ENCODE measurements at places on chromosomes 11 and 22.
A peak's percentile ranks its signal among the peaks of the same experiment; 100 is the strongest.

- DNase-seq, result no peak
Observed at GRCh38 chr11:84799112-84799511, 828.0 kb downstream of the DLG2 start.

- no peak for DNase-seq
Observed at GRCh38 chr22:43131773-43132501, 11.3 kb downstream of the MCAT start.

- DNase-seq, result no peak
Observed at GRCh38 chr22:49588739-49589138, 238.9 kb downstream of the BRD1 start.

DNA sequence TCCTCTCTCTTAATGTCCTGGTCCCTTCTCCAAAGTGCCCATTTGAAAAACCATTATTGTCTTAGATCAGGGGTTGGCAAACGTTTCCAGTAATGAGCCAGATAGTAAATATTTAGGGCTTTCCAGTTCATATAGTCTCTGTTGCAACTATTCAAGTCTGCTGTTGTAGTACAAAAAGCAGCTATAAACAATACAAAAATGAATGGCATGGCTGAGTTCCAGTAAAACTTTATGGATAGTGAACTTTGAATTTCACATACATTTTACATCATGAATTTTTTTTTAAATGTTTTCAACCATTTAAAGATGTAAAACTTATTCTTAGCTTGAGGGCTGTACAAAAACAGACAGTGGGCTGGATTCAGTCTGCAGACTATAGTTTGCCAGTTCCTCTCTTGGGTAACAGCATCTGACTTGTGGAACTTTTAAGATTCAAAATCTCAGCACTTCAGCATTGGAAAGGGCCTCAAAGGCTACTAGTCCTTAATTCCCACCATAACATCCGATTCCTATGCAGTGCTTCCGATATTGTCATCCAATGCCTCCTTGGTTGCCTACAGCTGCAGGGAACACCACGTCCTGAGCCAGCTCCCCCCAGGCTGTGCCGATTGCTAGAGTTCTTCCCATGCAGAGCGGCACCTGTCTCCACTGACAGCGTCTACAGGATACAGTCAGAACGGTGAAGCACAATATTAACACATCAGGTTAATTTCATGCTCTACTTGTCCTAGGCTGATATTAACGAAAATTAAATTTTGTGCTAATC is 65.6 kb upstream of the E2F8 start:
- no peak for DNase-seq

DNA sequence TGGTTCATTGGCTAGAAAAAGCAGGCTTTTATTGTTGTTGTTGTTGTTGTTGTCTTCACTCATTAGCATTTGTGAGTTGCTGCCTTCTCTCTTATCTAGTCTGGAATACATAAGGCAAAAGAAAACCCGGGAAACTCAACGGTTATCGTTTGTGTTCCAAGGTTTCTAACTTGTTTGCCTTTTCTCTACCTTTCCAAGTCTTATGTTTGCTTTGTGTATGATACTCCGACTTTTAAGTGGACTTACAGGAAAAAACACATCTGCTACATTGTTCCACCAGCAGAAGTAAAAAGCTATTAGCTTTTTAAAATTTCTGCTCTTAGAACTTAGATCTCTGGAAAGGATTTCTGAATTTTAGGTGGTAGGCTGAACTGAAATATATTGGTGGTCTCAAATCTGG is 27.0 kb upstream of the HIKESHI start:
- DNase-seq, result no peak

- DNase-seq, result no peak
Observed at GRCh38 chr11:70725278-70725677, 326.9 kb downstream of the CTTN start.

GRCh38 chr22:25478528-25478927 is 85.9 kb upstream of the GRK3 start:
- no peak for DNase-seq

DNA sequence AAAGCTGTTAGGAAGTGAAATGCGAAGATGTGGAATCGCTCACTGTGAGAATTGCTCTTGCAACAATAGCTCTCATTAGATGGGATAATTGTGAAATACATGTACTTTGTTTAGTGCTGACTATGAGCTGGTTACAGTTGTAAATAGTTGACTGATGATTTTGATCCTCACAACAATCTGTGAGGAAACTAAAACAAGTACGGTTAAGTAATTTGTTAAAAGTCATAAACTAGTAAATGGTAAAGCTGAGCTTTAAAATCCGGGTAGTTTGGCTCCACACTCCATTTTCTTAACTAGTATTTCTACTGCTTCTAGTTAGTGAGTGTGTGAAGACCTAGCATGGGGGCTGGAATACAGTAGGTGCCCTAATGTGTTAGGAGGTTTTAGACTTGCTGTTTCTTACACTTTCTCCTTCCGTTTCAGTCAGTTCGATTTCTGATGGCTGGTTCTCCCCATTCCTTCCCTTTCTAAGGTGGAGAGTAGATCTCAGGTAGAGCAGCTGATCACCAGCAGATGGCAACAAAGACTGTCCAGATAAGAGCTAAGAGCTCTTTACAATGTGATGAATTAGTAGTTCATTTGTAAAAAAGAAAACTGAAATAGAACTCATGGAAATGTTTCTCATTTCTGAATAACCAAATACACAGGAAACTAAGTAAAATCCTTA is 16.3 kb upstream of the CYP2R1 start:
- peak; percentile 61 for DNase-seq

GRCh38 chr22:43882122-43882767 is 9.6 kb downstream of the PNPLA5 start:
- no peak for DNase-seq

DNA sequence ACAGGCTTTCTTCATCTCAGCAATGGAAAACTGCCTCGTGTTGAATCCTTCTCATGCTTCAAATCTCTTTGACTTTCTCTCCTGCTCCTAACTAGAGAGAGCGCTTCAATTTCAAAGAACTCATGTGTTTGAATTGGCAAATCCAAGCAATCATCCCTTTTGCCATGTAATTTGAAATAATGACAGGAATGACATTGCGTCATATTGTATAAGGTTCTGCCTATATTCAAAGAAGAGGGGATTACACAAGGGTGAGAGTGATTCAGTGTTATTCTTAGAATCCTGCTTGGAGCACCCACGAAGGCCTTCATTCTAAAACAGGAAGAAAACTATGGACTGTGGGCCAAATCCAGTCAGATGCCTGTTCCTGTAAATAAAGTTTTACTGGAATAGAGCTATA is 720.6 kb downstream of the JRKL start:
- no peak for DNase-seq

DNA sequence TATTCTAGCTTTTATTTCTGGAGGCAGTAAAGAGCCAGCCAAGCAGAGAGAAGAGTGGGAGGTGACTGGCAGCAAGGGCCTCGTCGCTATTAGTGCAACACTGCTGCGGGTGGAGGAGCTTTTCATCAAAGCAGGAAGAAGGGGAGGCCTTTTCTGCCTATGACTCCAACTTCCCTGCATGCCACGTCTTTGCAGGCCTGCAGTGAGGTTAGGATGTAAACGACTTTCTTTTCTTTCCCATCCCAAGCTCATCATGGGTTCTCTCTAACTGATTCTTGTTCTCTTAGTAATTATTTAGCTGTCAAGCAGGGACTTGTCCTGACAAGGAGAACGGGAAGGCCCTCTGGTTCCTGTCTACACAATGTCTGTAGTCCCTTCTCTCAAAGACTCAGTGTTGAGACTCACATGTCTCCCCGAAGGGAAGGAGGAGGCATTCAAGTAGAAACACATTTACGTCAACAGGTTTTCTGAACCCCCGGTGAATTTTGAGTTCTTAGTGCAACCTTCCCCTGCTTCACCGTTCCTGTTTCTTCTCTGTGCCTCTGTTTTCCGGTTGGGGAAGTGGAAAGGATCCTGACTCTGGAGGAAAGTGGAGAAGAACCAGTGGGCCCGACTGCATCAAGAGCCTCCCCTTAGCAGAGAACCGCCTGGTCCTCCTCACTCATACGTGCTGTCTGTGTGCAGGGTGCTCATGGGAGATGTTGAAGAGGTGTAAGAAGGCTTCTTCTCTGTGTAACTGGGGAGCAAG is 56.9 kb downstream of the PACS1 start:
- peak; percentile 59 for DNase-seq

- DNase-seq, result no peak
Observed at GRCh38 chr22:24542641-24543040, 12.3 kb downstream of the GUCD1 start.

- DNase-seq, result no peak
Observed at GRCh38 chr11:19267567-19267966, 26.8 kb upstream of the E2F8 start.

GRCh38 chr11:9799886-9800285 is 136.0 kb downstream of the SWAP70 start:
- DNase-seq, result no peak

GRCh38 chr11:115580927-115581680 is 76.9 kb upstream of the CADM1 start:
- no peak for DNase-seq

- DNase-seq, result no peak
Observed at GRCh38 chr11:130145975-130146776, 13.4 kb upstream of the ST14 start.

GRCh38 chr11:109584001-109584972 is 162.3 kb downstream of the C11orf87 start:
- DNase-seq, result no peak

- no peak for DNase-seq
Observed at GRCh38 chr22:28341001-28341400, 338.6 kb downstream of the TTC28 start.

DNA sequence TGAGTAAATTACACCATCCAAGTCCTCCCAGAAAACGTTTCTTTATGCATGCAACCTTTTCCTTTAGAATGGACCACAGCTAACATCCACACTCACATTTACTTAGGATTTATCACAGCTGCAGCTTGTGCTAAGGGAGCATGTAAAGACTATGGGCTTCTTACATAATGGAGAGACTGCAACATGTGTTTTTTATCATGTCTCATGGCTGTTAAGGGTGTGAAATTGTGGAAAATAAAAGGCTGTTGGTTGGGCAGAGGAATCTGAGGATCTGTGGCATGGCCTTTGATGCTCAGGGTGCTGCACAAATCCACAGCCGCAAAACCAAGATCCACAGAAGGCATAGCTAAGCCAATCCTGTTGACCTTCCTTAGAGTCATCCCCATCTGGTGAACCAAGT is 112.0 kb upstream of the MTNR1B start:
- DNase-seq, result no peak

- no peak for DNase-seq
Observed at GRCh38 chr11:10600570-10601248, 32.2 kb upstream of the LYVE1 start.

DNA sequence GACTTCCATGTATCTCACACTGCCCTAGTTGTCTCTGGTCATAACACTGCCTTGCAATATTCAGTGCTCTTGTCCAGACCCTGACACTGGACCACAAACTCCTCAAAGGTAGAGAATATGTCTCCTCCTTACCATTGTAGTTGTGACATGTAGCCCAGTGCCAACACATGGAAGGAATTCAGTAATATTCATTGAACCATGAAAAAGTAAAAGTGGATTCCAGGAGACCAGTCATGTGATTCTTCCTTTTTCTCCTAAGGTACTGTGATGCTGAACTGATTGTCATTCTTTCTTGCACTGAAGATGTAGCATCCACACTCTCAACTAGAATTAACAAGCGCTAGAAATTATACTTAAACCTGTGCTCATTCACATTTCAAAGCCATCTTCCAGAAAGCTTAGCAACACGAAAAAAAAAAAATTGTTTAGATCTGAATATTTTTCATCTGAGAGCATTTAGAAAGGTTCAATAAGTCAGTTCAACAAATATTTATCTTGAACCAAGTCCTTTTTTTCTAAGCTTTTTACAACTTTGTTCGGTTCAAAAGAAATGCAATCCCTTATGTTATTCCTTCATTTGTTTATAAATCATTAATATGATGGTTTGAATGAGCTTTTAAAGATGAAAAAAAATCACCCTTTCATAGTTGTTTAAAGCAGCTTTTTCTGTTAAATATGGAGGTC is 224.7 kb upstream of the BLID start:
- no peak for DNase-seq

- DNase-seq, result no peak
Observed at GRCh38 chr22:26887456-26887855, 230.1 kb downstream of the MIAT start.

- DNase-seq, result peak; percentile 53
Observed at GRCh38 chr11:3165152-3165705, at the start of gene OSBPL5. OSBPL5 (minus strand) TSS chr11:3165310; CDS start chr11:3129148, 36,162 bp downstream.

GRCh38 chr11:115778928-115779650 is 274.9 kb upstream of the CADM1 start:
- no peak for DNase-seq

DNA sequence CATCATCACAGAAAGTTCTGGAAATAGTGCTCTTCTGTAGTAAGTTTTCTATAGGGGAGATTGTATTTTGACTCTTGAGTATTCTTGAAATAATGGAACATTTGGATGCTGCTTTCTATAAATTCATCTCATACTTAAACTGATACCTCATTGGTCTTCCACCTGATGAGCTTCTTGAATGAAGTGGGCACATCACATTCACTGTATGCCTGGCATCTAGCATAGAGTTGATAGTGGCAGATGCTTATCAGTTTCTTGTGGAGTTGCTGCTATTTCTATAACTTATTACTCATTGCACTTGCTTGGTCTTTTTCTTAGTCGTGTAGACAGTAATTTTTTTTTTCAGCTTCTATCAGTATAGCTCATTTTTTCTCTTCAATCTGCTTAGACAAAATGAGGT is 5.4 kb downstream of the ATXN10 start:
- DNase-seq, result no peak

DNA sequence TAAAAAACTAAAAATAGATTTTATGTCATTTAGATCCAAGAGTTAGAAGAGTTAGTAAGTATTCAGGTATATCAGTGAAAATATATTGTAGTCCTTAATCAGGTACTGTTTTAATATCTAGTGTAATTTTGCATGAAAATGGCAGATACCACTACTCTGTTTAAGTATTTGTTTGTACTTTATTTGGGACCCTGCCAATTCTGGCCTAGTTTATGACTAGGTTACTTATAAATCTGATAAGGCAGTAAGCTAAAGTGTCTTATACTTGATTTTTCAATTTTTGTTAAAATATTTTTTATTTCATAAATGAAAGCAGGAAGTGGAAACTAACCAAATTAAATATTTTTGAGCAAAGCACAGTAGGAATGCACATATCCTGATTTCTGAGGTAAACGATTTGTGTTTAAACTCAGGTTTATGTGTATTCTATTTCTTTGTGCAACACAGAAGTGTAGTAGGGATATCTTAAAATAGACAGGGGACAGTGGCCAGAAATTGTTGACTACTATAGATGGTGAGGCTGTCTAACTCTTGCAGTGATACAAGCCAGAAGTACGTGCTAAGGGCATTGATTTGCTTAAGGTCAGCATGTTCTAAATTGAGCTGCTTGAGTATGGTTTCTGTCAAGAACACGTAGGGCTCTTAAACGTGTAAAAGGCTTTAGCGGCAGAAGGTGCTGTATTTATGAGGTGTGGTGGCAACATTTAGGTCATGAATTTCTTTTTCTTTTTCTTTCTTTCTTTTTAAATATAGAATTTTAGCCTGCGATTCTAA is 34.0 kb downstream of the HIPK3 start:
- no peak for DNase-seq

GRCh38 chr11:15119352-15119751 is 4.6 kb downstream of the INSC start:
- no peak for DNase-seq

DNA sequence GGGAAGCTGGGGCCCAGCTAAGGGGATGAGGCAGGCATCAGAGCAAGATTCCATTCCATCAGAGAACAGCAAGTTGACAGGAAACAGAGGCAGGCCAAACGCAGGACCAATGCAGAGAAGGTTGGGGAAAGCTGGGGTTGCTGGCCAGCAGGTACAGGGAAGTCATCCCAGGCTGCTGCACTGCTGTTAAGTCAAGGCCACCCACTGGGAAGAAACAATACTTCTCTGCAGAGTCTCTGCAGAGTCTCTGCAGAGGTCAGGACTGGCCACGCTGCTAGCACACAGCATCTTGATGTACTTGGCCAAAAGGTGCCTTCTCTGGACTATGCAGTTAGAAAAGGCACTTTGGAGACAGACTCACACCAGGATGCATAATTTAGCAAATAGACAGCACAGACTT is 68.5 kb upstream of the CSNK2A3 start:
- DNase-seq, result no peak
